ENCODE measurements at places on chromosomes 7 and 10. TPM values are rescaled to one million over a fixed set of nuclear protein-coding genes. Genes with fewer than 3 reads are reported as not detected.

MOGAT3 gene
- total RNA-seq: not detected

GRCh38 chr7:2023877-2024566 is 208.7 kb downstream of the MAD1L1 start:
- DNase-seq: no peak

GRCh38 chr10:86187499-86188239 is 178.9 kb downstream of the GRID1 start:
- no peak for DNase-seq

DNA sequence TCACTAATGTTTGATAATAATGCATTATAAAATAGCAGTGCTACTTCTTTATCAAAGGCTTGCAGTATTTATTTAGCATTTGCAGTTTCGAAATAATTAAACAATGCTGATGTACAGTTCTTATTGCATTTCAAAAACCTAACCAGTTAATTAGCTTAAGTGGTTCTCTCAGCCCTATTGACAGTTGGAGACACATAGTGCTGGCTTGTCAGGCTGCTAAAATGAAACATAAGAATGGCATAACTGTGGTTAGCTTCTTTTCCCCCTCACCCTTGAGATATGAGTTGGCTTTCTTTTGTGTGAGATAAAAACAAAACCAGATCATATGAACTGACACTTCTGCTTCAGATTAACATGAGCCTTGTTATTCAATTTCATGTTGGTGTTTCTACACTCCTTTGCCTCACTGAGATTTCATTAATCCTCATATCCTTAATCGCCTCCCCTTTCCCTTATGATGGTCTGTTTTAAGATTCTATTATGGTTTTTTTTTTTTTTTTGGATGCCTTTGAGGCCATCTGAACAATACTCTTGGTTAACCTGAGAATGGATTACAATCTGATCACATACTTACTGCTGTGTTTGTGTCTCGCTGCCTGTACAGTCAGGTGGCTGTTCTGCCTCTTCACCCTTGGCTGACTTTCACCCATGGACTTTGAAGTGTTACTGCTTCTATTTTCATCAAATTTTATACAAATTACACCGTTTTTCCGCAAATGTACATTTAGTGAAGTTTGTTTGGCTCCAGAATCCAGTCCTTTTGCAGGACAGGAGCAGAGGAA is 108.0 kb downstream of the SDK1 start:
- DNase-seq: no peak

- DNase-seq: no peak
Measured at GRCh38 chr7:28163949-28164348, 16.6 kb downstream of the JAZF1 start.
